ENCODE measurements at places on chromosomes 12 and 14.

DNA sequence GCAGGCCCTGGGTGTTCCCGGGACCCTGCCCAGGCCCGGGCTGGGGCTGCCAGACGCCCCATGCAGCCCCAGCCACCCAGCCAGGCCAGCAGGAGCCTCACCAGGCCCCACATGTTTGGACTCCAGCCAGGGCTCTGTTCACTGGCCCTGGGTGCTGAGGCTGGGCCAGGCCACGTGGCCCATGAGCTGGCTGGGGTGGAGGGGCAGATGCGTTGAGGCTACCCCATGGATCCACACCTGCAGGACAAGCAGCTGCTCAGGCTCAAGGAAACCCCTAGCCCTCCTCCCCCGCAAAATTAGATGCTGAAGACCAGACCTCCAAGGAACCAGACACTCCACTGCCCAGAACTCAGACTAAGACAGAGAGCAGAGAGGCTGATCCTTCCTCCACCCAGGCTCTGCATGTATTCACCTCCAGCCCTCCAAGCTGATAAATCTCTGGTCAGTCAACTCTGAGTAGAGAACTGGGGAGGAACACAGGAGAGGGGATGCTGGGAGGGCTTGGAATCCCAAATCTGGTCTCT, 1.6 kb downstream of the CDH24 start:
- DNase-seq, result no peak

DNA sequence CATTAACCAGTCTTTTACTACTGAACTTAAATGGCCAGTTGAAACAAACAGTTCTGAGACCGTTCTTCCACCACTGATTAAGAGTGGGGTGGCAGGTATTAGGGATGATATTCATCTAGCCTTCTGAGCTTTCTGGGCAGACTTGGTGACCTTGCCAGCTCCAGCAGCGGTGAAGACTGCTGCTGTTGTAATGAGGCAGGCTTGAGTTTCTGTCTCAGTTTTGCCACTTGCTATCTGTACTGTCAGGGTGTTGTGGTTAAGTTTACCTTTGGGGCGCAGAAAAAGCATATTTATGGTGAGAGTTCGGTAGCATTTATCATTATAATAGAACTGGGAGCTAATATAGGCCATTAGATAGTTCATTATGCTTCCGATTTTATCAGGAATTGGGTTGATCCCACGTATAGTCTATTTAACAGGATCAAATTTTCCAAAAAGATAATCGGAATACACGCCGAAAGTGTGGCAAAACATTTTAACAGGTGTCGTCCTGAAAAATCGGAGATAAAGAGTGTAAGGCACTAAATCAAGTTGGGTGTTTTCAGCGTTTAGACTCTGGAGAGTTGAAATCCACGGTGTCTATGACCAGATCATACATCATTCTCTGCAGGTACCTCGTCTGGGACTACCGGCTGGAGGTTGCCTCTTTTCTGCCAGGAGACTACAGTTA, 688 bp upstream of the NECAP1 start:
- DNase-seq, result peak; percentile 62

GRCh38 chr12:50314636-50315312, 31.5 kb upstream of the LIMA1 start:
- peak; percentile 61 for DNase-seq

DNA sequence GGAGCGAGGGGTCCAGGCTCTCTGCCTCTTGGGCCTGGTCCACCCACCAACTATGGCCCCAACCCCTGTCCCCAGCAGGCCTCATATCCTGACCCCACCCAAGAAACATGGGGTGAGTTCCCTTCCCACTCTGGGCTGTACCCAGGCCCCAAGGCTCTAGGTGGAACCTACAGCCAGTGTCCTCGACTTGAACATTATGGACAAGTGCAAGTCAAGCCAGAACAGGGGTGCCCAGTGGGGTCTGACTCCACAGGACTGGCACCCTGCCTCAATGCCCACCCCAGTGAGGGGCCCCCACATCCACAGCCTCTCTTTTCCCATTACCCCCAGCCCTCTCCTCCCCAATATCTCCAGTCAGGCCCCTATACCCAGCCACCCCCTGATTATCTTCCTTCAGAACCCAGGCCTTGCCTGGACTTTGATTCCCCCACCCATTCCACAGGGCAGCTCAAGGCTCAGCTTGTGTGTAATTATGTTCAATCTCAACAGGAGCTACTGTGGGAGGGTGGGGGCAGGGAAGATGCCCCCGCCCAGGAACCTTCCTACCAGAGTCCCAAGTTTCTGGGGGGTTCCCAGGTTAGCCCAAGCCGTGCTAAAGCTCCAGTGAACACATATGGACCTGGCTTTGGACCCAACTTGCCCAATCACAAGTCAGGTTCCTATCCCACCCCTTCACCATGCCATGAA, 8.6 kb downstream of the ARHGAP9 start:
- no peak for DNase-seq

DNA sequence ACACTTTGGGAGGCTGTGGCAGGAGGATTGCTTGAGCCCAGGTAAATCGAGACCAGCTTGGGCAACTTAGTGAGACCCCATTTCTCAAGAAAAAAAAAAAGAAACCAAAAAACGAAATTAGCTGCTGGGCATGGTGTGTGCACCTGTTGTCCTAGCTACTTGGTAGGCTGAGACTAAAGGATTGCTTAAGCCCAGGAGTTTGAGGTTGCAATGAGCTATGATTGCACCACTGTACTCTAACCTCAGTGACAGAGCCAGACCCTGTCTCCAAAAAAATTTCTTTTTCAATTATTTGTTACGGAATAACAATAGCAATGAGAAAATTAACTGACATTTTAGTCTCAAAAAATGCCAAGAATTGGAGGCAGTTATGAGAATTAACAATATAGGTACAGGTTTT, 128.0 kb downstream of the CCDC91 start:
- peak; percentile 12 for DNase-seq

- DNase-seq, result peak; percentile 40
Measured at GRCh38 chr14:36747411-36748184, 85.9 kb downstream of the PAX9 start.

GRCh38 chr12:10720974-10721650, 2.0 kb downstream of the YBX3 start:
- DNase-seq, result peak; percentile 17

GRCh38 chr12:82787016-82787415, 100.3 kb downstream of the TMTC2 start:
- DNase-seq, result no peak

GRCh38 chr12:83224012-83224411, 537.3 kb downstream of the TMTC2 start:
- DNase-seq, result peak; percentile 57

DNA sequence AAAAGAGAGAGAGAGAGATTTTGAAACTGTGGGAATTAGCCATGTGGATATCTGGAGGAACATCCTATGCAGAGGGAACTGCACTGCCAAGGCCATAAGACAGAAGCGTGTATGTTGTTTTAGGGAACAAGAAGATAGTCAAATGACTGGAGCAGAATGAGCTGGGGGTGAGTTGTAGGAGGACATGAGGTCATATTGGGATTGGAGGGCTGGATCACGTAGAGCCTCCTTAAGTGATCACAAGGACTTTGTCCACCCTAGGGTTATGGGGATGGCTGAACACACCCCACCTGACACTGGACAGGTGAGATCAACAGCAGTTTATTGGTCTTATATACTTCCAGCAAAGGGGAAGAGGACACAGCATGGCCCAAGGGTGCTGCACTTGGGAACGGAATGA, 8.2 kb upstream of the CGRRF1 start:
- no peak for DNase-seq

DNA sequence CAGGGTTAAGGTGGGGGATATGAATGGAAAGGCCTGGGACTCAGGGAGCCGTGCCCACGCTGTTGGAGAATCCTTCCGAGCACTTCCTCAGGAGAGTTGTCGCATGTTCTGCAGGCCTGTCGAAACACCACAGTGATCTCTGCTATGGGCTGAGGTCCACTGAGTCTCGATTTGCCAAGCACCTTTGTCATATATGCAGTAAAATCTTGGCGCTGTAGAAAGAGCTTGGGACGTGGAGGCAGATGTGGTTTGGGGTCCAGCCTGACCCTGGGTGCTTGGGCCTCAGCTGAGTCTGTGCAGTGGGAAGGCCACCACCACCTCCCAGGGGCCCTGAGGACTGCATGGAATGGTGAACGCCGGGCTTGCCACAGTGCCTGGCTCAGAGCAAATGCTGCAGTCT, 32.9 kb downstream of the C14orf132 start:
- DNase-seq, result no peak

- DNase-seq, result peak; percentile 26
Measured at GRCh38 chr12:94421868-94422740, 37.6 kb downstream of the CEP83 start.

DNA sequence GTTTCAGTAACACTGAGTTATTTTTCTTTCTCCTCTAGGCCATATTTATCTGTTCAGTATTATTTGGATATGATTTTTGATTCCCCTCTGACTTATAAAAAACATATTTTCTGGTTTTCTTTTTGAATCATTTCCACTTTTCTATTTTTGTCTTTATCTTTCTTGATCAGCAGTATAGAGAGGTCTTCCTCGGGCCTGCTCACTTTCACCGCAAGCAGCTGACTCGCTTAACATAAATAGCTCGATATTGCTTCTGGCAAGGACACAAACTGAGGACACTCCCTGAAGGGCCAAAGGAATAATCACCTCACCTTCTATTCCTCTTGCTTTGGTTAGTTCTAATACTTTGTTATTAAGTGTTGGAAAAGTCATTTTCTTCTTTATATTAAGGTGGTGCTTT, 25.8 kb upstream of the TRHDE start:
- DNase-seq, result no peak

- DNase-seq, result no peak
Measured at GRCh38 chr14:78852040-78852439, 681.9 kb downstream of the NRXN3 start.

- no peak for DNase-seq
Measured at GRCh38 chr14:104665114-104665656, 24.2 kb upstream of the INF2 start.

DNA sequence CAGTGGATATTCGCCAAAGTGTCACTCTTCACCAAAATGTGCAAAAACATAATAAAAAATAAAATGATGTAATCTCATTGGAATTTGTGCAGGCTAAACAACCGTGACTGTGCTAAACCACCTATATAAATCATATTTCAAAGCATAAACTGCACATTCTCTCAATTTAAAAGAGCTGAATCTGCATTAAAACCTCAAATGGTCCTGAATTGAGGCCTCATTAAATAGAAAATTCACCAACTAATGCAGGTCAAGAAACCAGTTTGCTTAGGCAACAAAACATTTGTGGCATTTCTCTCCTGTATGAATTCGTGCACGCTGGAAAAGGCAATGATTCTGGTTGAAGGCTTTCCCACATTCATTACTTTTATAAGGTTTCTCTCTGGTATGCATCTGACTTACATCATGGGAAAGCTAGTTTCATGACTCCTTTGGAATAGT, 80.1 kb upstream of the IFNG-AS1 start:
- DNase-seq, result no peak

All from hematopoietic multipotent progenitor cell treated with erythropoietin and hydrocortisone succinate and interleukin-3 and kit ligand, for 4 days (in vitro differentiated cells).